ENCODE measurements at places on chromosomes 11 and 22.

DNA sequence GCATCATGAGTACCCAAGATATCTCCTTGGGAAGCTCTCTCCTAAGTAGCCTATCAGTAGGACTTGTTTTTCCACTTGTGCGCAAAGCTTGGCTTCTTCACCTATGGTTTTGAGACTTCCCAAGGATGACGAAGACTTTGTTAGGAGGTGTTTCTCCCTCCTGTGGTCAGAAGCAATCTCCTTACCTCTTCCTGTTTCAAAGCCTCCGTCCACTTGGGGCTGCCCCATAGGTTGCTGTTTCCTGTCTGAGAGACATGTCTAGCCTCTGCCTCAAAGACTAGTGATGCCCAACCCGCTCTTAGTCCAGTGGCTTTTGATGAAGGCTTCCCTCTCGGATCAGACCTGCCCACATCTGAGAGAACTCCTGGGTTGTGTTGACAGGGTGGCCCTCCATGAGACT lies 92.9 kb downstream of the TRAF6 start:
- no peak for DNase-seq

- DNase-seq, result no peak
These were observed 89.6 kb upstream of the ARHGAP32 start for GRCh38 chr11:129281471-129282415.

- no peak for DNase-seq
These were observed 84.9 kb downstream of the ATXN10 start for GRCh38 chr22:45756558-45756957.

GRCh38 chr11:129610125-129610524 lies 205.5 kb upstream of the TMEM45B start:
- no peak for DNase-seq

DNA sequence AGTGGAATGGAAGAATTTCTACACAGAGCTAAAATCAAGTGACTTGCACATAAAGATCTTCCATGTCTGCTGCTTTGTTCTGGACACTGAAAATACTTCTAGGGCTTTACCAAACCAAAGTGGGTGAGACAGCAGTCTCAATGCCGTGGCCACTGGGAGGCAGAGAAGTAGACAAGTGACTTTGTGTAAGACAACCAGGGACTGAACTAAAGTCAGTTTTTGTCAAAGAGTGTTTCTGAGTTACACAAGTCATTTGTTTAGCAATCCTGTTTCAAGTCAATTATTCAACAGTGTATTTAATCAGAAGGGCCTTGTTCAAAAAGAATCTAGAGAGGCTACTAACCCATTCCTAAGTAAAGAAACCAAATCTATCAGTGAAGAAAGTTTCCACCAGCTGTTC lies 46.6 kb downstream of the TCP11L1 start:
- no peak for DNase-seq

GRCh38 chr22:44437216-44438055 lies 60.6 kb downstream of the RTL6 start:
- no peak for DNase-seq

GRCh38 chr11:116911976-116912734 lies 74.7 kb upstream of the APOA1 start:
- DNase-seq, result no peak

GRCh38 chr11:4881860-4882500 lies at the start of gene OR51T1:
OR51T1 (plus strand) TSS chr11:4881900; CDS start chr11:4881900, 0 bp downstream.
- no peak for DNase-seq

GRCh38 chr11:42647993-42648392 lies 663.8 kb upstream of the API5 start:
- DNase-seq, result no peak

DNA sequence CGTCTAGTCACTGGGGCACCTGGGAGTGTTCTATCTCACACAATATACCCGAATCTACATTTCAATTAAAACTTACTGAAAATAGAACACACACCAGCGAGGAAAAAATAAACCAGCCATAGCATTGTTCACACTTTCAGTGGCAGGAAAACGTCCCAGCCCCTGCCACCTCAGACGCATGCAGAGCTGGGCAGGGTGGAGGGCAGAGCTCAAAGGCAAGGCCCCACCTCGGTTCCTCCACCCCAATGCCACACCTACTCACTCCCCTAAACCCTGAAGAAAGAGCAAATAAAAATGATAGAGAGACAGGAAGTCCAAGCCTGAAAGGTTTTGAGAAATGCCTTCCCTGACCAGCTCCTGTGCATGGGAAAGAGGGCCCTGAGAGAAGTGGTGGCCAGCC lies 14.8 kb downstream of the B3GNT6 start:
- DNase-seq, result no peak

DNA sequence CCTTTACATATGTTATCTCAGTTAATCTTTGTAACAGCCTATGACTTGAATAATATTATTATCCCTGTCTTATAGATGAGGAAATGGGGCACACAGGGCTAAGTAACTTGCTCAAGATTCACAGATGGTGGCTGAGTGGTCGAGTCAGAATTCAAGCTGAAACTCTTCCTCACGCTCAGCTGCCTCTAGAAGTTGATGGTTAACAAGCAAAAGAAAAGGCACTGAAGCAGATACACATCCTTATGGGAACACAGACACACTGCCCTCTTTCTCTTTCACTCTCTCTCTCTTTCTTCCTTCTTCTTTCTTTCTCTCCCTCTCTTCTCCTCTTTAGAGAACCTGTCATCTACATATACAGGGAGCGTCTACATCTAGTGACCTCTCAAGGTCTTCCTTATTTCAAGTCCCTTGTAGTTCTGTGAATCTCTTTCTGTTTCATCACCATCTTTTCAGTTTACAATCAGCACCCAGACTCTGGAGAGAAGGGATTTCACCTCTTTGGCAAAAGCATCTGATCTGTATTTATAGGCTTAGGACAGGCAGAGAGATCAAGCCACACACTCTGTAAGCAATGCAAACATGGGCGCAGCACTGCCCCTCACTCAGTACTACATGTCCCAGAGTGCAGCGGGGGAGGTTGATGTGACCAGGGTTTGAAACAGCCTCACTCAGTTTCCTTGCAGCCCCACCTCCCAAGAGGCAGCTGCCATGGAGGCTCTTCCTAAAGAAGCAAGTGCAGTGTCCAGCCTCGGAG lies 75.7 kb downstream of the GRAMD1B start:
- no peak for DNase-seq

DNA sequence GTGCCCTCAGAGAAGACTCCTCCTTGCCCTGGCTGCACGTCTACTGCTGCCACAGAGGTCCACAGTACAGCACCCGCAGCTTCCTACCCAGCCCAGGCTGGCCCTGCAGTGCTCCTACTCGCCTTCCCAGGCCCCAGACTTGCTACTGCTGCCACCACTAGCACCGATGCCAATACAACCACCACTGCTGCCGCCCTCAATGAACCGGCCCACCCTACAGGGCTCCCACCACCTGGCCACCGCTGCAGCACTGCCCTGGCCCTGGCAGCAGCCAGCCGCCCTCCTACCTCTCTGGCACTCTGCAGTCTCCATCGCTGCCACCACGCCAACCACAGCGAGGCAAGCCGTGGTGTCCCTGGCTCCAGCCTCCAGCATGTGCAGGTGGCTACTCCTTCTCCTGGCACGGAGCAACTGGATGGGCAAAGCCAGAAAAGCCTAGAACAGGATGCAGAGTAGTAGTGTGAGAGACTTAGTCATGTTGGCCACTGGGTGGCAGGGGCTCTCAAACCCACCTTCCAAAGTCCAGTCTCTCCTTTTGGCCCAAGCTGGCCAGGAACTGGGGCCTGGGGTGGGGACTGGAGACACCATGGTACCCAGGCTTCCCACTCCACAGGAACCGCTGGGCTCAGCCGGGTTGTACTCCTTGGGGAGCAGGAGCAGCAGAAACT lies 39.4 kb downstream of the C22orf42 start:
- DNase-seq, result no peak

DNA sequence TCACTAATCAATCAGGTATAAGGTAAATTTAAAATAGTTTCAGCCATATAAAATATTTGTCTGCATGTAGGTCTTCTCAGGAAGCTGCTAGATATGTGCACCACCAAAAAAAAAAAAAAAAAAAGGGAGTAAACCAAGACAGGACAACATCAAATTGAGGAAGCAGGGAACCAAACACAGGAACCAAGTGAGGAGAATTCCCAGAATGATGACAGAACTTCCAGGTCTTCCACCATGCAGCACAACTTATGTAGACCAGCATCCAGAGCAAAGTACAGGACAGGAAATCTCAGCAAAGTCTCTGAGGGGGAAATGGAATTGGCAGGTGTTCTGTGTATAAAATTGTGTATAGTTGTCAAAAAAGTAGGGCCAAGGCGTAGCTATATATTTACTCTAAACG lies 101.2 kb upstream of the CTSC start:
- no peak for DNase-seq

GRCh38 chr11:100575860-100576717 lies 111.0 kb upstream of the ARHGAP42 start:
- no peak for DNase-seq

DNA sequence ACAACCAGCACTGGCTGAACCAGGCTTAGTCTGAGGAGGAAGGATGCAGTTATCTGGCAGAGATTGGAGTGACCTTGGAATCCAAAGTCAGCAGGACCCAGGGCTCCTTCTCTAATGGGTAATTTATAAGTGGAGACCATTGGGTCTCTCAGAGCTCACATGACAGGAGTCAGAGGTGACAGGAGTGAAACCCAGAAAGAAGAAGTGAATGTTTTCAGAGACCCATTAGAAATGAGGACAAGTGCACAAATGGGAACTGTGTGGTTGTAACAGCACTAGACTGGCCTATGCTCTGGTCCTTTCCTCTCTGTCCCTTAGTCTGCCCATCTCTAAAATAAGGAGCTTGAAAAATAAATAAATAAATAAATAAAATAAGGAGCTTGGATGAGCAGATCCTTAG lies 107.4 kb downstream of the SERGEF start:
- DNase-seq, result no peak

All from activated CD8-positive, alpha-beta memory T cell treated with anti-CD3 and anti-CD28 coated beads, Interleukin-2, amount 50 U/mL, for 48 hours (primary cell).